ENCODE measurements at places on chromosomes 7 and 10.

GRCh38 chr7:111184987-111185386 is 94.1 kb downstream of the LRRN3 start:
- no peak for DNase-seq

GRCh38 chr10:61791216-61791615 is 110.3 kb upstream of the ARID5B start:
- DNase-seq = no peak

DNA sequence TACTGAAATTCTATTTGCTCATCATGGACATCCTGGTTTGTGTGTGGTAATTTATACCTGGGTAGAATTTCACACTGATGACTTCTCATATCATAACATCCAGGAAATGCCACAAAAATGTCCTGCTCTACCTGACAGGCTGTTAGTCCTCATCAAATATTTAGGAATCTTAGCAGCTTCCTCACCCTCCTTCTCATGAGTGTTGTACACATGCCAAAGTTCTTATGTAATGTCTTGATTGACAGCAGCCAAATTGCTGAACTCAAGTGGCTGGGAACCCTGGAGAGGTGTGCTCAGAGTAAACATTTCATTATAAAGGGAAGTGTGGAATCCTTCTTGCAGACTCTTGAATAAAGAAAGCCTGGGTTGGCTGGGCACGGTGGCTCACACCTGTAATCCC is 8.9 kb downstream of the EEPD1 start:
- no peak for DNase-seq

DNA sequence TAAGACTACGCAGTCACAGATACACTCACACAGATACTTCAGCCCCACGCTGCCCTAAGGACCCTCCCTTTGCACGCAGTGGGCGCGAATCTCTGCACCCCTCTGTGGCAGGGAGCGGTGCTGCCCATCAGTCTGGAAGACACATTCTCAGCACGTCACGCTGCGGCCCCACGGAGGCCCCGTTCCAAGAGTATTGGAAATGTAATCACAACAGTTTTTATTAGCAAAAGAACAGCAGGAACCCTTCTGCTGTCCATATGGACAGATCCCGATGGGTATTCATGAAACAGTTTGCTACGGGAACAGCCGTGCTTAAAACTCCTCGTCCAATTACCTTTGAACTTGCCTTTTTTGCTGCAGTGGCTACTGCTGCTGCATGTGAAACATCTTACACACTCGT is 131.0 kb downstream of the RPS24 start:
- no peak for DNase-seq

DNA sequence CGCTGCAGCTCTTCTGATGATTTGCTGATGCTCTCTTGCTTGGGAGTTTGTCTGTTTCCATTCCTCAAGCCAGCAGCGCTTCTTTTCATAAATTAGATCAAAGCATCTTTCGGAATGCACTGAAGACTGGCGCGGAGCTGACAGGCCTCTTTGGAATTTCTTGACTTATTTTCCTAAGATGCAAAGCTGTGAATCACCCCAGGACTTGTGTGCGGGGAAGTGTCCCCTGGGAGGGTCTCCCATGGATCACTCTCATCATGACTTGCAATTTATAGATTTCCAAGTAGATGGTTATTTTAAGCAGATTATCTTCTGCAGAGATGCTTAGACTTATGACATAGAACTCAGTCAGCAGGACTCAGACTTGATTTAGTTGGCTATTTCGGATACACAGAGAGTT is 467.2 kb downstream of the TCERG1L start:
- no peak for DNase-seq

GRCh38 chr10:2686691-2687090 is 380.7 kb upstream of the PFKP start:
- DNase-seq = no peak

- no peak for DNase-seq
Measured at GRCh38 chr7:97145068-97145467, 27.6 kb downstream of the SDHAF3 start.

GRCh38 chr10:48710647-48711275 is 26.1 kb downstream of the WDFY4 start:
- DNase-seq = no peak

- DNase-seq = no peak
Measured at GRCh38 chr10:99854860-99855259, 72.4 kb downstream of the ABCC2 start.

DNA sequence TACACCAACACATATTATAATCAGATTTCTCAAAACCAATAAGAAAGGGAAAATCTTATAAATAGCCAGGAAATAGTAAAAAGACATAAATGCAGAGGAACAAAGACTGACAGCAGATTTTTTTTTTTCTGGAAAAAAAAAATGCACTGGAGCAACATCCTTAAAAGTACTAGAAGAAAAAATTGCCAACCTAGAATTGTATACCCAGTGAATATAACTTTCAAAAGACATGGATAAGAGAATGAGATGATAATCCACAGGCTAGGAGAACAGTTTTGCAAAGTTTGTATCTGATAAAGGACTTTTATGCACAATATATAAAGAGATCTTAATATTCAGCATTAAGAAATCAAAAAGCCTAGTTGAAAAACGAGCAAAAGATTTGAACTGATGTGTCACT is 554.0 kb downstream of the AUTS2 start:
- DNase-seq = no peak

DNA sequence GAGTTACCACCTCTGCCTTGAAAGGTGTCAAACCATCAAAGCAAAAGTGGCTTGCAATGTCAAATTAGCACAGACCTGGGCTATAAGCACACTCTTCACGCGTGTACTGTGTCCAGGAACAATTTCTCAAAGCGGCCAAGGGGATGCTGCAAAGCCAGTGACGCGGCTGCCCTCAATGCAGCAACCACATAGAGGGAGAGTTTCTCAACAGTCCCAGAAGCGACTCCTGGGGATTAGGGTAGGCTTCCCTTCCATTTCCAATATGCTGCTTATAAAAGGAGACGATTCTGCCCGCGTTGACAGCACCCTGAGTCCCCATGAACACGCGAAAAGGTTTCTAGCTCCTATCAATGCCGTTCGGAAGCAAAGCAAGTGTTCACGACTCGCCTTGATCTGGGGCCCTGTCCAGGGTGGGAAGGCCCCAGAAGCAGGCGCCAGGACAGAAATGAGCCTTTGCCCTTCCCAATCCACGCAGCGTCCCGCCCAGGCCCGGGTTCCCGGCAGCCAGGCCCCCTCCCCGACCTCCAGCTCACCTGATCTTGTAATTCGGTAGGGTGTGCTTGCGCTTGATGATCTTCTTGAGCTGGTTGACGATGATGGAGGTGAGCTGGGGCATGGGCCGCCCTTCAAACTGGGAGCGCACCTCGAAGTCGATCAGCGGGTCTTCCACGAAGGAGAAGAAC is 1.3 kb downstream of the PDZD8 start:
- no peak for DNase-seq

DNA sequence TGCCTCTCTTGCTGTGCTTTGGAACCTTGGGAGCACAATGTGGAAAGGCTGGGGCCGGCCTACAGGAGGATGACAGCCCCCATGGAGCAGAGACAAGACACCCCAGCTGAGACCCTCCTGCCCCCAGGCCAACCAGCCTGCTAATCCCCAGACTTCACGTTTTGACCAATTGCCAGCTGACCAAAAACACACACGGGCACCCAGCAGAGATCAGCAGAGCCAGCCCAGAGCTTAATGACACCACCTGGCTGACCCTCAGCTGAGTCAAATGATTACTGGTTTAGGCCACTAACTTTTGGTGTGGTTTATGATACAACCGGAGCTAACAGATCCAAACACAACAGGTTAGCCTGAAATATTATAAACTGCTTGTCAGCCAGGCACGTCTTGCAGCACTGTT is 111.2 kb upstream of the KIF5B start:
- DNase-seq = no peak

DNA sequence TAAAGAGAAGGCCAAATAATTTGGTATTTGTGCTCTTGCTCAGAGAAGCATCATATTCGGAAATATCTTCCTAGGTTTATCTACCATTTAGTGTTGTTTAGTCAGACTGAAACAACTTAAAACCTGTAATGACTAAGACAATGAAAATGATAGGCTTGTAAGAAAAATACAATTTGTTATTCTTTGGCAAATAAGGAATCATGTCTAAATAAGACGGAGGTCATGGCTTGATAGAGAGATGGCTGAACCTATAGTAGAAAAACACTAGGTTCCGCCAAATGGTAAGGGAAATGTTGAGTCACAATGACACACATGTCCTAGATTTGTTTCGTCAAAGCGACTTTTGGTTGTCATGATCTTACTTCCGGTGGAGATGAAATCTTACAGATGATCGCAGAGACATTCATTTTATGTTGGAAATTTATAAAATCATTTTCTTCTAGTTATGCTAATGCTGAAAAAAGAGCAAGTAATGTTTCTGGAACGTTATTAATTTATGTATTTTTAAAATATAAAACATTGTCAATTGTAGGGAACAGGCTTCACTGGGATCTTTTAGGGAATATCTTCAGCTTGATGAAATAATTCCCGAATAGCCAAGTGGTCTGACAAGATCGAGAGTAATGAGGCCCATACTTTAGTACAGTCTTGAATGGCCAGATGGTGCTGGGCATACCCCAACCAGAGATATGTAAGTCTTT is 1.0 kb downstream of the SRGN start:
- DNase-seq = no peak

Measured in iPS DF 19.7 (cell line).